ENCODE measurements at places on chromosomes 12 and 14. TPM values are rescaled to one million over a fixed set of nuclear protein-coding genes. Genes with fewer than 3 reads are reported as not detected.
A peak's percentile ranks its signal among the peaks of the same experiment; 100 is the strongest.

DNA sequence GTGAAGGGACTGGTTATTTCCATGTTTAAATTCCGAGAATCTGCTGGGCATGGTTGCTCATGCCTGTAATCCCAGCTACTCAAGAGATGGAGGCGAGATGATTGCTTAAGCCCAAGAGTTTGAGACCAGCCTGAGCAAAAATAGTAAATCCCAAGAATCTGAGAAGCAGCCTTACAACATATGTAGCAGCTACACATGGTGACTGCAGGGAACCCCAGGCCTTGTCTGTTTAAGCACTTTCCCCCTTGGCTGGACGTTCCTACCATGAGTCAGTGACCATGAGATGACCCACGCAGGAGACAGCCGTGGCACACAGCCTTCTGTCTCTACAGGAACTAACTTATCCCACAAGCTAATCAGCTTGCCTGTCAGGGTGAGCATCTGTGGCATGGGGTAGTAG, 5.5 kb upstream of the SLC24A4 start:
- no peak for DNase-seq

GRCh38 chr12:24270965-24271364, 321.5 kb upstream of the SOX5 start:
- no peak for DNase-seq

DNA sequence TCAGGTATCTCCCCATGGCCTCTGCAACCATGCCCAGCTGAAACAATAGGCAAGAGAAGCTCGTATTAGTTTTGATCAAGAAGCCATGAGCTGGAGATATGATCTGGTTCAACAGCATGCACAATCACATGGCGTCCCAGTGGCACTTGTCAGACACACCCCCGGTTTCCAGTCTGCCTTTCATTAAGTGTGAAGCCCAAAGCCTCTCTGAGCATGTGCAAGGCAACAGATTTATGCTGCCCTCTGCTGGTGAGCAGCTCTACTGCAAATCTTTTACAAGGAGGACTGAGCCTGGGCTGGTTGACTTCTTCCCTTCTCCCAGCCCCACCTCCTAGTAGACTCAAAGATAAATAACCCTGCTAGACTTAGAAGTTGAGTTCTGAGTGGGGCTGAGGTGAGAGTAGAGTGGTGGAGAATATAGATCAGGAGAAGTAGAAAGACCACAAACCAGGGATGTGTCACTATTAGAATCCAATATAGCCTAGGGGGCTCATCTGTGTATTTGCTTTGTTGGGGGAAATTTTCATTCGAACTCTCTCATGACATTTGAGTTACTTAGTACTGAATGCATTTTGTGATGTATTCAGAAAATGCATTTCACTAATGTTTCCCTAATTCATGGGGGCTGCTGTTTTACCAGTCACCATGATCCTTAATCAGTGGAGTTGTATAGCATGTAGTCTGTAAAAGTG, 53.7 kb upstream of the MBIP start:
- DNase-seq: peak; percentile 82

- DNase-seq: peak; percentile 37
These were observed 613 bp downstream of the ARHGEF40 start for GRCh38 chr14:21070610-21071224.

The ESRRB gene
- not detected for total RNA-seq

The CDKN3 gene
- 10.1 TPM for total RNA-seq

The RDH16 gene
- total RNA-seq: under 0.01 TPM

Data from lung microvascular endothelial cell (primary cell).